Fibroblast of skin of abdomen (primary cell): ENCODE measurements at places on chromosomes 13 and 19.
A peak's percentile ranks its signal among the peaks of the same experiment; 100 is the strongest.

DNA sequence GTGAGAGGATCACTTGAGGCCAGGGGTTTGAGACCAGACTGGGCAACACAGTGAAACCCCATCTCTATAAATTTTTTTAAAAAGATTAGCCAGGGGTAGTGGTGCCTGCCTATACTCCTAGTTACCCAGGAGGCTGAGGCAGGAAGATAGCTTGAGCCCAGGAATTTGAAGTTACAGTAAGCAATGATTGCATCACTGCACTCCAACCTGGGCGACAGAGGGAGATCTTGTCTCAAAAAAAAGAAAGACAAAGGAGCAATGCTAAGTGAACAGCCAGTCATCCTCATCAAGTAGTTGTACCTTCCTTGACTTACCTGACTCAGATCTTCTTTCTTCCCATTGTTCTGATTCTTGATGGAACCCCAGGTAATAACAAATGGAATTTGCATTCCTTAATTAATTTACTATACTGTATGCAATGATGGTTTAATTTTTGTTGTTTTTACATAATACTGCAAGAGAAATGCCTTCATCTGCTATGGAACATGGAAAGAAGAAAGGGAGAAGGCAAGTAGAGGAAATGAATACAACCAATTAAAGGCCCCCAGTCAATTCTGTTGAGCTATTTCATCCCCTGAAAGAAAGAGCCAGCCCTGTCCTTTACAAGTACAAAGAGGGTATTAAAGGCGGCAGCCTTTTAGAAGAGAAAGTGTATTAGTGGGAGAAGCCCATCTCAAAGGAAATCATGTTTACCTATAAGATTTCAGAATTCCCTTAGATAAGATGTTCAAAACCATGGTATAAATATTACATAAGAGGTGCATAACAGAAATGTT lies 316.7 kb downstream of the DIAPH3 start:
- no peak for DNase-seq

DNA sequence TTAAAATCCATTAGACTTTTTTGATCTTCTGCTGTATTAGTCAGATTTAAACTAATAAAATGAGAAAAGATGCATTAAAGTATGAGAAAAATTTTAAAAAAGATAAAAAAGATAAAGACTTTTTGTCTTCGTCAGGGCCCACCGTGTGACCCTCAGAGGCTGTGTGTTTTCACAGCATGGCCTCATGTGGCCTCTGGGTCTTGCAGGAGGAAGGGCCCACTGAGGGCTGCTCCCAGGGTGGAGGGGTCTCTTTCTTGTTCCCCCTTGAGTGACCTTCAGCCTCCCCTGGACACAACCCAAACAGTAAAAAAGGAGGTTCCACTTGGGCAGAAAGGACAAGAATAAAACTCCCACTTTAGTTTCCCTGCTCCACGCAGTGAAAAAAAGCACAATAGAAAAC lies 57.1 kb upstream of the RANBP3 start:
- no peak for DNase-seq

DNA sequence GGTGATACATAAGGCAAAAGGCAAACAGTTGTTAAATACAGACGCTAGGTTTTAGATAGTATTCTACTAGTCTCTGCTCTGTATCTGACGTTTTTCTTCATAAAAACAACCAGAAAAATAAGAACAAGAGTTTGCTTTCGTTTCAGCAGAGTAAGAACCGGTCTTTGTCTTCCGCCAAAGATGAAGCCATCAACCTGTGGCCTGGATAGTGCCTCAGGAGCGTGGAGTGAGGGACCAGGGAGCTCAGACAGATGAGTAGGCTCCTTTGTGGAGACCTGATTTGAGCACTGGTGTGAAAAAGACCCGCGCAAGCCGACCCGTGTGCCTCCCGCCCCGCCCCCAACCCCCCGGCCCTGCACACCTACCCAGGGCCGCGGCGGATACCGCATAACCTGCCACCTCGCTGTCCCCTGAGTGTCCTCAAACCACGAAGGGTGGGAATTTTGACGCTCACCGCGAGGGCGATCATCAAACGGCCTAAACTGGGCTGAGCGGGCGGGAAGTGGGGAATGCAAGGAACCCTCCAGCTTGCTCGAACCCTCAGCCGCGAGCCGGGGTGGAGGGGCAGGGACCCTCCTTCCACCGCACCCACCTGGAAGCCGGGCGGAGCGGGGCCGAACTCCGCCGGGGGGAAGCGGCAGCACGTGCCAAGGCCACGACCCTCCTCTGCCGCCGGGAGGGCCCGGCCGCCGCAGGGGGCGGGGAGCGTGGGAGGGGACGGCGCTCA lies 866 bp upstream of the LMO7 start:
- DNase-seq: peak; percentile 34

DNA sequence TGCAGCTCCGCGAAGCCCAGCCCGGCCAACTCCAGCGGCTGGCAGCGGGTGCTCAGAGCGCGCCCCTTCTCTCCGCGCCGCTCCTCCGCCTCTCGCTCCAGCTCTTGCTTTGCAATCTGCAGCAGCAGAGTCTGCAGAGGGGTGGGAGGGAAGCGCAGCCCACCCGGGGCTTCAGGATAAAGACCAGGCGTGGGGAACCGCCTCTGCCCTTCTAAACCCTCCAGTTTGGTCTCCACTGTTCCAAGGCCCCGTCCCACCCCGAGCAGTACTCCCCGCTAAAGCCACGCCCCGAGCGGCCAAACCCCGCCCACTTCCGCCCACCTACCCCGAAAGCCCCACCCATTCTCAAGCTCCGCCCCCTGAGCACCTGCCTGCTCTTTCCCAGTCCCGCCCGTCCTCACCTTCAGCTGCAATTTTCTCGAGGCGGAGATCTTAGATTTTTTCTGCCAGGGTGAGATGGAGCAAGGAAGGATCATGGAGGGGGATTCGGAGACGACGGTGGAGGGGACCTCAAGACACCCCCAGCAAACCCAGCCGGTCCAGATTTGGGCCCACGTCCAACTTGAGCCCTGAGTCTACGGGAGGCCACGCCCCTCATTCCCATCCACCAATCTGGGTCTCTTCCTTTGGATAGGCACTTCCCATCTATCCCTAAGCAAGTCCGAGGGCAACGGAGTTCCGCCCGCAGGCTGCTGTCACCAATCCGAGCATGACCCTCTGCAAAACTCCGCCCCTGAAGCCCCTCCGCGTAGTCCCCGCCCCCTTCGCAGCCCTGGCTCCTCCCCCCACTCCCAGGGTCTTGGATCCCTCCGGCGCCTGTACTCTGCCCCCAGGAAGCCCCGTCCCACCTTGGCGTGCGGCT lies 1.1 kb downstream of the TNNI3 start:
- DNase-seq: peak; percentile 26

DNA sequence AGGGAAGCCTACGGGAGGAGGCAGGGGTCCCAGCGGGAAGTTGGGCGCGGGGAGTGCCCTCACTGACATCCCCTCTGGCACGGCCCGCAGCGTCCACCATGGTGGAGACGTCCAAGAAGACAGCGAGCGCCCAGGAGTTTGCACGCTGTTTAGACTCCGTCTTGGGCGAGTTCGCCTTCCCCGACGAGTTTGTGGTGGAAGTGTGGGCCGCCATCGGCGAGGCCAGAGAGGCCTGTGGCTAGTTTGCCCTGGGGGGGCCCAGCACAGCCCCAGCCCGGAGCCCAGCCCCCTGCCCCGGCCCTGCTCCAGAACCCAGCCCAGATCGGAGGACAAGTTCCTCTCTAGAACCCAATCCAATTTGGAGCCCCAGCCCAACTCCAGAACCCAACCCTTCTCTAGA lies 4.7 kb downstream of the GIPC3 start:
- no peak for DNase-seq

DNA sequence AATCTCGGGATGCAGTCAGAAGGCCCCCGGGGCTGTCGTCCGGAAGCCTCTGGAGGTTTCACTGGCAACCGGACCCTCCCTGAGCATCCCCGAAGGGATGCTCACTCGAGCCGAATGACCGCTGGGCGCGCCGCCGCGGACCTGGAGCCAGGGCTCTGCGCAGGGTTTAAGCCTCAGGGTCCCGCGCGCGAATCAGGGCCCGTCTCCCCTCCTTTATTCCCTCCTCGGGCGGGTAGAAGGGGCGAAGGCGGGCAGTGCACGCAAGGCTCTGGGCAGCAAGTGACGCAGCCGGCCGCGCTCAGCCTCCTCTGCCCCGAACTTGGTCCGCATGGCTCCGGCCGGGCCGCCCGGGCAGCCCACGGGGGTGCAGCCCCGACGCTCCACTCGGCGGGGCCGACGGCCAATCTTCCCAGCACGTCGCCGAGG lies 572 bp downstream of the SHISA2 start:
- DNase-seq: no peak

DNA sequence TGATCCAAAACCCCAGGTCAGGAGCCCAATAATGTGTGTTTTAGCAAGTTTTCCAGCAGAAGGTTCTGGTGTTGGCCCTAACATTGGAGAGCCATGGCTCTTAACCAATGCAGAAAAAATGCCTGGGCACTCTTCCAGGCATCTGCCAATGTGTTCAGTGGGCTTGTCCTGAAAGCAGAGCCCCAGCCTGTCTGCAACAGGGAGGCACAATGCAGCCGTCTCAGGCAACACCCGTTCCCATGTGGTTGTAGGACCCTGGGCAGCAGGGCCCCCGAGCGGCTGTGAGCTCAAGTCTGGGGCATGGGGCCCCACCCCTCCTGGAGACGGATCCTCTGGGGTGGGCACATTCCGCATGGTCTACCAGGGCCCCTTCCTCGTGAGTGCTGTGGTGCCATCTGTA lies 58.1 kb upstream of the SIAH3 start:
- DNase-seq: peak; percentile 18

- DNase-seq: peak; percentile 74
Observed at GRCh38 chr13:85236413-85236812, 562.8 kb downstream of the SLITRK6 start.

- no peak for DNase-seq
Observed at GRCh38 chr13:49629196-49629938, 1.1 kb downstream of the ARL11 start.
